Mucosa of gallbladder (tissue), 1 donor: ENCODE measurements at places on chromosomes 7 and 10. TPM values are rescaled to one million over a fixed set of nuclear protein-coding genes. Genes with fewer than 3 reads are reported as not detected.

DNA sequence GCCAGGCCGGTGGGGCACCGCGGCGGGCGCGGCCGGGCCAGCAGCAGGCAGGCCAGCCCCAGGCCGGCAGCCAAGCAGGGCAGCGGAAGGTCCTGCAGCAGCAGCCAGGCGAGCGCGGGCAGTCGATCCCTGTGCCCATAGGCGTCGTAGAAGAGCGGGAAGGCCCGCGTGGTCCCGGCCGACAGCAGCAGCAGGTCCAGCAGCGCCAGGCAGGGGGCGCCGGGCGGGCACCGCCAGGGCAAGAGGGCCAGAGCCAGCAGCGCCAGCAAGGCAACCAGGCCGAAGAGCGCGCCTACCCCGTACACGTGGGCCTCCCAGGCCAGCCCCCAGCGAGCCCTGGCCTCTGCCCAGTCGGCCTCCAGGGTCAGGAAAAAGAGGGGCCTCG, 8.4 kb upstream of the RBM28 start:
- DNase-seq = no peak

DNA sequence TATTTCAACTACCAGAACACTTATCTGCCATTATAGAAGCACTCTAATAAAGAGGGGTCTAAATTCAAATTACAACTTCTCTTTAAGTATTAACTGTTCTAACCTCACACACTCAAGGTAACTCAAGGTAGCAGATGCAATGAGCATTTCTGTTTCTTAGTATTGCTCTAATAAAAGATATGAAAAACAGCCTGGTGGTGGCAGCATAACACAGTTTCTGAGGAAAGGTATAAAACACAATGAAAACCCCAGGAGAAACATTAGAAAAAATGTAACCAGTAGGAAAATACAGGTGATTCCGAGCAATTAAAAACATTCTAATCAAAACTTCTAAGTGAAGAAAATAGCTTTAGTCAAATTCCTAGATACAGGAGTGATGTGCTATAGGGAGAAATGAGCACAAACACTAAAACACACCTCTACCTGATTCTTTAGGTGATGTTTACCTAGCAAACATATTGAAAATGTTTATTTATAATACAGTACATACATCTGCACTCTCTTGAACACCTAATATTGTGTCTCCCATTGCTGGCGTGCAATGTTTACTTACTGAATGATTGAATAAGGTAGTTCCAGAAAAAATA, 3.5 kb downstream of the MKRN1 start:
- DNase-seq = peak; percentile 32

The OPN4 gene
- total RNA-seq = not detected

The SPDYE8 gene
- not detected for total RNA-seq

GRCh38 chr7:20112696-20113095, 104.5 kb downstream of the MACC1 start:
- no peak for DNase-seq

The OR6V1 gene
- not detected for total RNA-seq

The TMEM273 gene
- total RNA-seq = 35.8 TPM

- DNase-seq = no peak
Measured at GRCh38 chr7:35556515-35557471, 138.1 kb downstream of the HERPUD2 start.

DNA sequence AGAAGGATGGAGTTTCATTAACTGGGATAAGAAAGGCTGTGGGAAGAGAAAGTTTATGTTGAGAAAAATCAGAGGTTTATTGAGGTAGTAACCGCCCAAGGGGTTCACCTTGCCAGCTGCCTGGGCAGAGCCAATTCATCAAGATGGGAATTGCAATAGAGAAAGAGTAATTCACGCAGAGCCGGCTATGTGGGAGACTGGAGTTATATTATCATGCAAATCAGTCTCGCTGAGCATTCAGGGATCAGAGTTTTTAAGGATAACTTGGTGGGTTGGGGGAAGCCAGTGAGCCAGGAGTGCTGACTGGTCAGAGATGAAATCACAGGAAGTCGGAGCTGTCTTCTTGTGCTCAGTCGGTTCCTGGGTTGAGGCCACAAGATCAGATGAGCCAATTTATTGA, 70.6 kb downstream of the MALRD1 start:
- no peak for DNase-seq
